SJSA1 (cell line): ENCODE measurements at places on chromosomes 2 and 18. TPM values are rescaled to one million over a fixed set of nuclear protein-coding genes. Genes with fewer than 3 reads are reported as not detected.

CYBRD1 gene
- 49.7 and 66.5 TPM in 2 replicates for total RNA-seq

LIPG gene
- total RNA-seq, result 2.0 and 2.2 TPM in 2 replicates

DNAJC5G gene
- not detected in 2 replicates for total RNA-seq

MARCO gene
- not detected in 2 replicates for total RNA-seq

DNA sequence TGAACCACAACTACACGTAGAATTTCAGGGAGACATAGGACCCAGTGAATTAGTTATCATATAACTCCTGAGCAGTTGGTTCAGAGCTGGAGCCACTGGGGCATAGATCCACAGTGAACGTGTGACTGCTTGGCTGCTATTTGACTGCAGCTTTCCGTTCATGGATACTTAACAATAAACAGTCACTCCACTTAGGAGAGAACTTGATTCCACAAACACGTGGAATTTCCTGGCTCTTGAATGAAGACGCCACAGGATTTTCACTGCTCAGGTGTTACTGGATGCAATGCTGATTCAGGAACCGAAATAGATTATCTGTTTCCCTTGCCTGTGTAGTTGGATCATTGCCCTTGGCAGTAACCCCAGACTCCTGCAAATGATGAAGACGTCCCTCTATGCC lies 679.1 kb upstream of the ZEB2 start:
- DNase-seq, result no peak
- H3K36me3 ChIP-seq, result no peaks in the 10 kb centered on the region
- no peaks in the 10 kb centered on the region for H3K27me3 ChIP-seq
- no peak overlapping the region for H3K4me3 ChIP-seq

- H3K36me3 ChIP-seq, result no peaks in the 10 kb centered on the region
- DNase-seq, result no peak
- H3K4me3 ChIP-seq, result no peak overlapping the region
- H3K27ac ChIP-seq, result no peak overlapping the region
- no peaks in the 10 kb centered on the region for H3K27me3 ChIP-seq
These were observed 27.3 kb upstream of the SPOPL start for GRCh38 chr2:138474100-138474825.

SGPP2 gene
- total RNA-seq, result not detected in 2 replicates

DPP4 gene
- total RNA-seq, result not detected in 2 replicates

DNA sequence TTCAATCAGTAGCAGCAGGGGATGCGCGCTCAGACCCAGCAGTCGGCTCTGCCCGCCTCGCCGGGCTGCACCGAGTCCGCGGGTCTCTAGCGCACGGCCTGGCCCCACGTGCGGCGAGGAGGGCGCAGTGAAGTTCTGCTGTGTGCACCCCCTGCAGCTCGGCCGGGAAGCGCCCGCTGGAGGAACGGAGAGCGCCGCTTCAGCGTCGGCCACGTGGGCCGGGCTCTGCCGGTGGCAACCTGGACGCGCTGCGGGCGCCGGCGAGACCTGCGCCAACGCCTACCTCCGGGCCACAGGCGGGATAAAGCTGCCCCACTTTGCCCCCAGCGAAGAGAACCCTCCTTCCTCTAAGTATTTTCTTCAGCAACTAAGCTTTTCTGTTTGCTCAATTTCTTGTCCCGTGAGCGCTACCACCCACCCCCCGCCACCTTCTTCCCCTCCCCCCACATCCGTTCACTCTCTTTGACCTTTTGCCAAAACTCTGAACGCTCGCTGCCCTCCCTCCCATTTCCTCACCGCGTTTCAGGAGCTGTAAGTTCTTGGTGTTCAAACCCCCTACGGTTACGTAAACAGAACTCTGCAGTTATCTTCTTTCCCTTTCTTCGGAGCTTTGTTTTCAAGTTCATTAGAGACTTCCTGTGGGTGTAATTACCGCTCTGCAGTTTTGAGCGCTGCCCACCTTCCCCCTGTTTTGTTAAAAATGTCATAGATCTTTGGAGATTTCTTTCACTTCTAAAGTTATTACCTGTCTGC lies 42.6 kb upstream of the EDAR start:
- H3K36me3 ChIP-seq, result no peaks in the 10 kb centered on the region
- peak; percentile 12 for DNase-seq
- H3K27me3 ChIP-seq, result peaks cover 11% of the 10 kb centered on the region; the same call in 1 of the 2 replicates
- peak overlapping the region; percentile 29 for H3K4me3 ChIP-seq

DNA sequence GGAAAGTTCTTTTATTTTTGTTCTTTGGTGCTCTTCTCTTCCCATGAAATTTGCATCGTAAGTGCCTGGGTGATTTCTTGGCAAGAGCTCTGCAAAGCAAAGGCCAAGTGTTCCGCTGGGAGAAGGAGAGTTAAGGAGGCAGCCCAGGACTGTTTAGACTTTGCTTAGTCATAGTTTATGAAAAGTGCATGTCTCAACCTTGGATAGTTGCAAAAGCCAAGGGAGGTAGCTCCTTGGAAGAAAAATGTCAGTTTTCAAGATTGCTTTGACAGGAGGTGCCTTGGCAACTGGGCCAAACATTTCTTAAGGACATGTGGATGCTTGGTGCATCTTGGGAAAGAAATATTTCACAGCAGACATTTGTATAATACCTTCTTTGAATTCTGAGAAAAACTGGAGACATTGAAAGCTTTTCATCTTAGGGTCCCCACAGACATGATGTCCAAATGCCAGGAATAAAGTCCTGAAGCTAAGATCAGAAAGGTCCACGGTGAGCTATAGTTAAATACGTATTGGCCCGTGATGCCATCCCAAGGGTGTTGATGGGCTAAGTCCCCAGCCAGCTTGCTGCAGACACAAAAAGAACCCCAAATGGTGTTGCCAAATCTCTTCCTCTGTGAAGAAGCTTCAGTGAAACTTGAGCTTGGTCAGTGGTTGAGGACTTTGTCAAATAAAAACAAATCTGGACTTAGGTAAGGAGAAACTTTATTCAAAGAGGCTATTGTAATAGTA lies 96.3 kb upstream of the THUMPD2 start:
- H3K27me3 ChIP-seq, result no peaks in the 10 kb centered on the region
- no peak for DNase-seq
- no peak overlapping the region for H3K27ac ChIP-seq
- no peak overlapping the region for H3K4me3 ChIP-seq
- H3K4me1 ChIP-seq, result peaks cover 12% of the 10 kb centered on the region

DNA sequence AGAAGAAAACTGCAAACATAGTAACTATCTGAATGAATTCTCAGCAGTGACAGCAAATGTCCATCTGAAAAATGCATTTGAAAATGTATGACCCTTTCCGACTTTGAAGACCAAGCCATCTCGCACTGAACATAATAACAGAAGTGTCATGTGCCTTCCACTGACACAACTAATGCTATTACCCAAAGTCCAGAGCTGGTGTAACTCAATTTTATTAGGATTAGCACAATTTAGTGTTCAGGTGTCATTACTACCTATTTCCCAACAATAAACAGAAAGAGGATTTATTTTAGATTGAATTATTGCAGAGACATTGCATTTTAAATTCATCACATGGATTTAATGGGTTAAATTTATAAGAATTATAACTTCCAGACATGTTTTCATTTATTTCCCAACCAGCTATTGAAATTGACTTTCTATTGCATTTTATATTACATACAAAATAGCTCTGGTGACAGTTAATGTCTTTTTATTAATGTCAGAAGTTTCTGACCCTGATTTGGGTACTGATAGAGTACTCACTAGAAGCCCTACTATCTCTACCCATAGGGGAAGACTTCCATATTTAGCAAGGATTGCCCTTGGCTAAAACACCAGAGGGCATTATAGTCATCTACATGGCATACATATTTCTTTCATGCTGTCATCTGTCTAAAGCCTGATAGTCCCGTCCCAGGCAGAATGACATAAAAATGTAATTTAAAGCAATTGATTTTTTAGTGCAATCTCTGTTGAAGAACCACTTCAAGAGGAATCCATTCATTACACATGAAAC lies 7.0 kb upstream of the STK39 start:
- no peak overlapping the region for H3K4me3 ChIP-seq
- no peaks in the 10 kb centered on the region for H3K27me3 ChIP-seq
- H3K4me1 ChIP-seq, result peaks cover 8% of the 10 kb centered on the region
- H3K36me3 ChIP-seq, result no peaks in the 10 kb centered on the region
- DNase-seq, result peak; percentile 20
- no peak overlapping the region for H3K27ac ChIP-seq

DNA sequence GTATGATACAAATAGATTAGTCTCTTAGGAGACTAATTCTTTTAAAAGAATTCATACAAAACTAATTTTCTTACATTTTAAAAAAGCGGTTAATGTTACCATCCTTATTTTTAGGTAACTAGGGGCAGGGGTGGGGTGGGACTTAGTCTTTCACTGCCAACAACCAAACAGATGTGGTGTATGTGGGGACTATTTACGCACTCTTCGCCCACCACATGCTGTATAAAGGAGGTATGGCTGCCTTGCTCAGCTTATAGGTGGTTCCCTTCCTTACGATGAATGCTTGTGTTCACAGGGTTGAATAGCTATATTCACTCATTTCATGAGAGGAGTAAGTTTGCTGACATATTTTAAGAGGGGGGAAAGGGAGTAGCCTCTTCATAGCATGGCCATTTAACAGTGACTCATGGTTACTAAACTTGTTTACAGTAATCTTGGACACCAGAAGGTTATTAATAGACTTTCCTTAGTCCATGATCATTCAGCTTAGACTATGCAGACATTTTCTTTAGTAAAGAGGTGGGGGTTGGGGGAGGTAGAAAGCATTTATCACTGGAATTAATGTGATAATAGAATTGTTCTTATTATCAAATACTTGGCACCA lies 61.8 kb downstream of the CAB39 start:
- H3K36me3 ChIP-seq, result peaks cover 55% of the 10 kb centered on the region
- H3K4me1 ChIP-seq, result peaks cover 62% of the 10 kb centered on the region
- no peak for DNase-seq
- no peak overlapping the region for H3K4me3 ChIP-seq

DNA sequence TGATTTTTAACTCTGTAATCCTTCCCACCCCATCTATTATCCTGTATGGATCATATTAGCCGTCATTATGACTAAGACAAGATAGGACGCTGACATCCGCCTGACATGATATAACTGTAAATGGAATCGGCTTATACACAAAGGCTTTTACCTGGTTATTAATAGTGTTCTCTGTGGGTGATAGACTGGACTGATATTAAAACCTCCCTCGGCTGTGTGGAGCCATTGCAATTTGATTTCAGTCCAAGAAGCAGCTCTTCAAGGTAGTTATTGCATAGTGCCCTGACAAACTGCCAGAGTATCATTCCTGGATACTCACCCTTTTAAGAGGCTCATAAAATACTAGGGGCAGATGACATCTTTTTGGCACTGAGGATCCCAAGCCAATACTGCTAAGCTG lies 226.1 kb upstream of the HNRNPA3 start:
- no peaks in the 10 kb centered on the region for H3K4me1 ChIP-seq
- no peak for DNase-seq
- no peaks in the 10 kb centered on the region for H3K36me3 ChIP-seq
- no peak overlapping the region for H3K4me3 ChIP-seq
- 0 out of 2 replicates have a peak, but pooled peaks cover 3% of the 10 kb centered on the region for H3K27me3 ChIP-seq

GRCh38 chr2:169002161-169002738 lies 28.9 kb downstream of the ABCB11 start:
- H3K4me1 ChIP-seq, result peaks cover 11% of the 10 kb centered on the region
- no peak overlapping the region for H3K27ac ChIP-seq
- no peaks in the 10 kb centered on the region for H3K36me3 ChIP-seq
- H3K27me3 ChIP-seq, result no peaks in the 10 kb centered on the region
- H3K4me3 ChIP-seq, result no peak overlapping the region

DNA sequence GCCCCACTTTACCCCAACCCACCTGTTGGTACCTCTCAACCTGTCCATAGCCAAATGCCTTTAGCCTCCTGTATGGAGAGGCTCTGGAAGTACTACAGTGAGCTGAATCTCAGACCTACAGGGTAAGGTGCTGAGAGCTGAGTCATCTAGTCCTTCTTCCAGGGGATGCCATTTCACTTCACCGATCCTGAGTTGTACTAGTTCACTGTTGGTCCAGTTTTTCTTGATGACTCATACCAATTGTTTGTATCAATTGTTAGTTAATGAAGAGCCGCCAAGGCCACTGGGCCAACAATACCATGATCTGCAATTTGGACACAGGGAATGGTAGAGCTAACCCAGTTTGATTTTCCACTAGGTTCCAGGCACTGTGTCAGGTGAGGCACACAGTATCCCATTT lies 257.0 kb downstream of the CLIP4 start:
- H3K36me3 ChIP-seq, result no peaks in the 10 kb centered on the region
- no peaks in the 10 kb centered on the region for H3K4me1 ChIP-seq
- H3K27me3 ChIP-seq, result peaks cover 10% of the 10 kb centered on the region; the same call in 1 of the 2 replicates
- no peak overlapping the region for H3K27ac ChIP-seq

EVA1A gene
- total RNA-seq, result 152 and 214 TPM in 2 replicates

DNA sequence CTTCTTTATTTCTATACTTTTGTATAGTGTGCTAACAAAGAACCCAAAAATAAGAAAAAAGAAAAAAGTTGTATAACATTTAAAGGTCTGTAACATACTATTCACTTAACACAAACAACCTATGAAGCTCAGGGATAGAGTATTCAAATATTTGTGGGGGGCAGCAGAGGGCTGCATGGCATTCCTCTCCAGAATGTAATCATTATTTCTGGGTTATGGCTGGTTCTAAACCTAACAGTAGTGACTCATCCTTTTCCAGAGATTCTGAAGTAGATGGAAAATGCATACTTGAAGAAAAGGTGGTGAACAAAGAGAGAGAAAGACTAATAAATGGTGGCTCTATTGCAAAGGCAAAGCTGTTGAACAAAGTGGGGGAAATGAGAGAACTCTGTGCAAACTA lies 249.4 kb downstream of the NRXN1 start:
- no peak for DNase-seq
- H3K27me3 ChIP-seq, result no peaks in the 10 kb centered on the region
- H3K27ac ChIP-seq, result no peak overlapping the region
- H3K4me1 ChIP-seq, result no peaks in the 10 kb centered on the region
- H3K4me3 ChIP-seq, result no peak overlapping the region
- H3K36me3 ChIP-seq, result no peaks in the 10 kb centered on the region

GATA6 gene
- 3.5 and 8.8 TPM in 2 replicates for total RNA-seq
